ENCODE measurements at places on chromosomes 5 and 9.

DNA sequence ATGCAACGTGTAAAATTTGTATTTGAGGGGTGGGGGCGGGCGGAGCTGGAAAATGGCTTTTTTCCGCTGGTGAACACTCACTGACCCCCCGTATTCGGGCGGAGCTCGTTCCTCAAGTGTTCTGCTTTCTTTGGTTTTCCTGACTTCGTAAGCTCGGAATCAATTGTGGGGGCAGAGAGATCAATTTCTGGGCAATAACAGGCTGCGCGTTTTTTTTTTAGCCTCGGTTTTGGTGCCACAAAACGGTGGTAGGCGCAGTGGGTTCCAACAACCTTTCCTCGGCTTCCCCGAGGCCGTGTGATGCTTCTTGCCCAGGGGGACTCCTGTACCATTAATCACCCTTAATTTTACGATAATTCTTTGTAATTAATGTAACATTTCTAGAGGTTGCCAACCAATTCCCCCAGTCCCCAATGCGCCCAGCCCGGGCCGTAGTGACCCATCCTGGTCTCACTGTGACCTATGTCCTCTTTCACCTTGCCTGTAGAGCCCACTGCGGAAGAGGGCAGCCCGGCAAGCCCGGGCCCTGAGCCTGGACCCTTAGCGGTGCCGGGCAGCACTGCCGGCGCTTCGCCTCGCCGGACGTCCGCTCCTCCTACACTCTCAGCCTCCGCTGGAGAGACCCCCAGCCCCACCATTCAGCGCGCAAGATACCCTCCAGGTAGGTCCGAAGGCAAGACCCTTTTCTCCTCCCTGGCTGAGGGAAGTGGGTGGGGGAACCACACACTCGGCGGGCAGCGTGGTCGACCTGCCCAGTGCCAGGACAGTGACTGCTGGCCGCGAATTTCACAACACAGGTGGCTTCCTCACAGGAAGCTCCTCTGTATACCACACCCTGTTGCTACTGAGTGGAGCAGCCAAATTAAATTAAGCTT, 3.7 kb downstream of the NR4A3 start:
- peak; percentile 62 for DNase-seq

DNA sequence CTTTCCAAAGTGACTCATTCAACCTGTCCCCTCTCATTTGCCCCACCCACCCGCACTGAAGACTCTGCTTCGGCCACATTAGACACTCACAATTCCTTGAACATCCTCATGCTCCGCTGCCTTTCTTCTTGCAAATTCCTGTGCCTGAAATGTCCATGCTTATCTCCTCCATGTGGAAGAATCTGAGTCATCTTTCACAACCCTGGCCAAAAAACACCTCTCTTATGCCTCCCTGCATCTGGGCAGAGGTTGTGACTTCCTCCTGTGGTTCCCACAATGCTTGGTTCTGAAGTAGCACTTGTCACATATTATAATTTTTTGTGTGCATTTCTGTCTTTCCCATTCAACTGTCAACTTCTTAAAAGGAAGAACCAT, 238.6 kb downstream of the ENC1 start:
- no peak for DNase-seq

GRCh38 chr5:177496727-177497291, 595 bp downstream of the PDLIM7 start:
- no peak for DNase-seq

DNA sequence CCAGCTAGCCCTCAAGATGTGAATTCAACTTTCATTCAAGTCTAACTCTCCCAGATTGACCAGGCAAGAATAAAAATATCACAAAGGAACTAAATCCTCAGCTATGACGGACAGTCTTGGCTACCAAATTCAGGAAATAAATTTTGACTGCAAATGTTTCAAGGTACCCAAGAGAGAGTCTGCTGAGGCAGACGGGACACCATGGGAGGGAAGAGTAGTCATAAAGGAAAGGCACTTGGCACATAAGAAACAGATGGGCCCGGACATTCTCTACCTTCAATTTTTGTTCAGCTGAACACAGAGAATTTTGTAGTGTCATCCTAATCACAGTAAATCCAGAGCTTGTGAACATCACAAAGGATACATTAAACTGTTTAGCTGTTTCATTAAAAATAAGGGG, 390.0 kb downstream of the DTWD2 start:
- no peak for DNase-seq

- no peak for DNase-seq
Measured at GRCh38 chr5:117892360-117892759, 1096.0 kb downstream of the DTWD2 start.

GRCh38 chr9:38162332-38163211, 93.5 kb upstream of the SHB start:
- no peak for DNase-seq

DNA sequence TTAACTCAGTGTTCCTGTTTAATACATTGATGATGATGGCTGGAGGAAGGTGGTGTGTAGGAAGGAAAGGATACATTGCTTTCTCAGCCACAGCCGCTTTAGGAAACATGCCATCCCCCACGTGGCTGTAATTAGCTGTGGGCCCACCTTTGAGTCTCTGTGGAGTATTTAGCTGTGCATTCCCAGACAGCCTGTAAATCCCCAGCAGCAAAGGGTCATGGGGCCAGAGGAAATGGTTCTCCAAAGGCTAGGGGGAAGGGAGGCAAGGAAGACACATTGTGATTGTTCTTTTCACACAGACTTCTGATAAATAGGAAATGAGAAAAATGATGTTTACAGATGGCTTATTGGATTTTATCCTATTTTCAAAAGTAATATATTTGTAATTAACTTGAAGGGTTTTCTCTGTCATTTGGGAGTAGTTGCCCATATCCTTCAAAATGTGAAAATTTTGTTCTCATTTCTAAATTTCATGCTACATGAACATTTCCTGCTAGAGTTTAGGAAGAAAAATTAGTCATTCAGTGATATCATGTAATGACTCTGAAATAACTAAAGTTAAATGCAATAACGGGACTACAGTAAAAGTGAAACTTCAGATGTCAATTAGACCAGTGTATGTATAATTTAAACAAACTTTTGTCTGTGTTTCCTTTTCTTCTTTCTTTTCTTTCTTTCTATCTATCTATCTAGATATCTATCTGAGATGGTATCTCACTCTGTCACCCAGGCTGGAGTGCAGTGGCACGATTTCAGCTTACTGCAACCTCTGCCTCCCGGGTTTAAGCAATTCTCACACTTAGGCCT, 24.3 kb upstream of the F2R start:
- no peak for DNase-seq

GRCh38 chr5:111836426-111836825, 79.4 kb upstream of the NREP start:
- no peak for DNase-seq

DNA sequence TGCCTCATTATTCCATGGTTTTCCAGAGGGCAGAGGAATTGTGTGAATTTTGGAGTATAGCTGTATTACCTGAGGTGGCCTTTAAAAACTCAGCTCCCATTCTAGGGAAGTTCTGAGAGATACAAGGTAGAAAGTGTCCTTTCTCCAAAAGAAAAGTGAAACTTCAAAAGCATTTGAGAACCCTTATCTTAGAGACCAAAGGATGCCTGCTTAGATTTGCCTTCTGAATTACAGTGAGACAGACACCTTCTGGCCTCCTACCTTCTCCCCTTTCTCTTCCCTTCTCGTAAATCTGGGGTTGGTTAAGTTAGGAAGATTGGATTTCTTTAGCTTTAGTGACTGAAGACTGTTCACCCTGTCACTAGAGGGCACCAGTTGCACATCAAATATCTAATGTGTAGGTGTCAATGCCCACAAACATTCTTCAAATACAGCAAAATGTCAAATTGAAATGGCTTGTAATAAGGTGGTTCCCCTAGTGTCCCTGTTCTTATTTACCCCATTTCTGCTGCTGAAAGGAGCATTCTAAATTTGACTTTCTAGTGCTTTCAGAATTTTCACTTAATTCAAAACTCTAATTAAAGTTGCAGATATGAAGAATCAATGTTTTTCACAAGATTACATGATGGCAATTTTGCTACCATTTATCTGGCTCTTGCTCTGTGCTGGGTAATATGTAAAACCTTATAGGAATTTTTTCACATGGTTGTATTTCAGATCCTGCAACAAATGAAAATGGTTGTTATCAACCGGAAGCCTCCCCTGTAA, 46.7 kb downstream of the PRRC1 start:
- no peak for DNase-seq

GRCh38 chr5:60379907-60380306, 320.1 kb downstream of the DEPDC1B start:
- no peak for DNase-seq

DNA sequence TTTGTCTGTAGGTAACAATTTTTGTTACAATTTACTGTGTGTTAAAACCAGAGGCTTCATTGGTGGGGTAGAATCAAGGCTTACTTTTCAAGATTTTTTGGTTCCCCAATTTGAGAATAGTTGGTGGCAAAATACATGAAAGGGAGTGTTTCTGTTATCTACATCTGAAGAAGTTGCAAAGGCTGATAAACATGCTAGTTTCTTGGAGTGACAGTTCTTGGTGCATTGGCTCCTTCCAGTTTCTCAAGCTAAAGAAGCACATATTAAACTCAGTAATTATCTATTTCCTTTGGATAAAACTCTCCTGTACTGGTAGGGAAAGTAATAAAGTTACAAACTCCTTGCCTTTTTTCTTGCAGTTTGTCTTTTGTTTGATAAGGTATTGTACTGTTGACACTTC, 5.9 kb downstream of the MACIR start:
- no peak for DNase-seq

- DNase-seq = no peak
Measured at GRCh38 chr5:32190095-32190494, 16.0 kb upstream of the GOLPH3 start.

DNA sequence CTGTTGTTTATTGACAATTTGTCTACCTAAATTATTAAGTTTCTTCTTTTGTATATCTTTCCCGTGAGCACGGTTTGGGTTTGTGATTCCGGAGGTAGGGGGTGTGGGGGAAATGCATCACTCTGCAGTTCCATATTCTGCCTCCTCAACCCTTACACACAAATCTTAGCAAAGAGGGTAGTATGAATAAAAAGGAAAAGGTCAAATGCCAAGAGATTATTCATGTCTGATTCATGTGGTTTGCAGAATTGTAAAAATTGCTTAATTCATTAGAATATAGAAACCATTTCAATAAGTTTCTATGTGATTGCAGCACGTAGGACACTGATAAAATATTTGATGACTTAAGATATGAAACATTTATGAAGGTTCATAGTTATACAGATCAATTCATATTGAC, 601.9 kb downstream of the SEMA5A start:
- no peak for DNase-seq

- DNase-seq = no peak
Measured at GRCh38 chr5:174327317-174327864, 281.9 kb downstream of the NSG2 start.

GRCh38 chr9:119216651-119217331, 152.4 kb downstream of the BRINP1 start:
- DNase-seq = no peak

- peak; percentile 38 for DNase-seq
Measured at GRCh38 chr5:132756542-132756941, 9.3 kb downstream of the CCNI2 start.

DNA sequence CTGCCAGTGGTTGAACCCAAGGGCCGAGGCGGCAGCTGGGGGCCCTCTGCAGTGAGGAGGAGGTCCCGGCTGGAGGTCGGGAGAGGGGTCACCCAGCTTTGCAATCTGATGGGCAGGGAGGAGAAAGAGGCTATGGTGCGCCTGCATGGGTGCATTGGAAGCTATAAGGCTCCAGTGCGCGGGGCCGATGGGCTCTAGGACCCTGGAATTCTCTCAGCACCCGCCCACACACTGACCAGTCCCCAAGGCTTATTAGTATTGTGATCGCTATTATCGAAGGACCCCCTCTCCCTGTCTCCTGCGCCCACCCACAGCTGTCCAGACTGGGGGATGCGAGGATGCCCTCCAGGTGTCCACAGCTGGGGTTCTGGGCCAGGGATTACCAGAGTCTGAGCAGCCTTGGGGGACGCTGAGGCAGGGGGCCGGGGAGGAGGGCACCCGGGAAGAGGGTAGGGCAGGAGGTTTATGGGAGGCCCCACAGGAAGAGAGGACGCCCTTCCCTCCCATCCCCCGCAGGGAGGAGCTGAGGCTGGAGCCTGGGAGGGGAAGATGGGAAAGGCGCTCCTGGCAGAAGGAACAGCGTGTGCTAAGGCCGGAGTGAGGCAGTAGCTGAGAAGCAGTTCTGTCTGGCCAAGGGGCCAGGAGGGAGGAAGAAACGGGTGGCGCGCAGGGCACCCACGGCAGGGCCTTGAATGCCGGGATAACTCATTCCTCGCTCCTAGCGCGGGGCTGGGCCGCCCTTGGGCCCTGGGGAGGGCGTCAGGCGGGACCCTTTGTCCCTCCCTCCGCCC, 24.2 kb downstream of the C9orf50 start:
- no peak for DNase-seq

- DNase-seq = no peak
Measured at GRCh38 chr5:173498739-173499470, 117.5 kb downstream of the BOD1 start.

DNA sequence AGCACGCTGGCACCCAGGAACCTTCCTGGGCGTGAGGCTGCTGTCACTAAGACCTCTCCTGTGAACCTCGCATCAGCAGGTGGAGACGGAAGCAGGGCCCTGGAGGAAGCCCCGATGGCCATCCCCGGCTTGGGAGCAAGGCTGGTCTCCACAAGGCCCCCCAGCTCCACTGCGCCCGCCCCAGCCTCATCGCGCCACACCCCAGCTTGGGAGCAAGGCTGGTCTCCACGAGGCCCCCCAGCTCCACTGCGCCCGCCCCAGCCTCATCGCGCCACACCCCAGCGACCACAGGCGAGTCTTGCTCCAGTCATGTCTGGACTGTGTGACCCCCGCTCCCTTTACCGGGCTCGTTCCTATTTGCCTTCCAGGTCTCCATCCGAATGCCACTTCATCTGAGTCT, 11.0 kb downstream of the QSOX2 start:
- no peak for DNase-seq

- DNase-seq = no peak
Measured at GRCh38 chr5:170612256-170612678, 108.4 kb downstream of the KCNIP1 start.

DNA sequence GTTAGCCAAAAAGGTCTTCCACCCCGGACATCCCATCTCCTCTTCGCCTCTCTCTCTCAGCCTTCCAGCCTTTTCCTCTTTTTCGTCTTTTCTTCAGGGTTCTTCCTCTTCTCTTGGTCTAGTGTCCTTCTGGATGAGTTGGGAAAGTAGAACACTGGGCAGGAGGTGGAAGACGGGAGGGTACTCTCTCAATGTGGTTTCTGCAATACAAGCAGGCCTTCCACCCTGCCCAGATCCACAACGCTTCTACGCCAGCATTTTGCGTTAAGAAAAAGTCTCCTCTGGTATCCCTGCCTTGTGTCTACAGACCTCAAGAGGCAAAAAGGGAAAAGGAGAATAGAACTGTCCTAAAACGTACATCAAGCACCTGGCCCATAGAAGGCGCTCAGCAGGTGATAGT, 587.8 kb downstream of the BNC2 start:
- no peak for DNase-seq

Measured in activated CD8-positive, alpha-beta memory T cell treated with anti-CD3 and anti-CD28 coated beads for 24 hours (primary cell).